ENCODE measurements at places on chromosomes 12 and 14. TPM values are rescaled to one million over a fixed set of nuclear protein-coding genes. Genes with fewer than 3 reads are reported as not detected.

The PTHLH gene
- total RNA-seq = 0.34 TPM

The ATG2B gene
- total RNA-seq = 24.8 TPM

The PZP gene
- total RNA-seq = not detected

The RD3L gene
- not detected for total RNA-seq

The GZMB gene
- not detected for total RNA-seq

The CLEC9A gene
- not detected for total RNA-seq

The FAM186B gene
- 1.7 TPM for total RNA-seq

The WNT5B gene
- 0.33 TPM for total RNA-seq

The DPF3 gene
- 1.0 TPM for total RNA-seq

The SLCO1B1 gene
- total RNA-seq = not detected

The SLC2A14 gene
- total RNA-seq = under 0.01 TPM

Data from melanocyte of skin (primary cell).